ENCODE measurements at places on chromosomes 12 and 14.

DNA sequence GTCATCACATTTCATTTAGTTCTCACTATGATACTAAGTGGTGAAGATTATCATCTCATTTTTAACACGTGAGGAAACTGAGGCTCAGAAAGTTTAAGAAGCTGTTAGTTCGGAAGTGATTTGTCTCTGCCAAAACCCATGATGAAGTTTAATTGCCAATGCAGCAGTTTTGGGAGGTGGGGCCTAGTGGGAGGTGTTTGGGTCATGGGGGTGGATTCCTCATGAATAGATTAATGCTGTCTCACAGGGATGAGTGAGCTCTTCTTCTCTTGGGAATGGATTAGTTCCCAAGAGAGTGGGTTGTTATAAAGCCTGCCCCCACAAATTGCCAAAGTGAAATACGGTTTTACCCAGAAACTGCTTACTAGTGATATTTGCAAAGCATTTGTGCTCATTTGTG, 91.5 kb upstream of the IGF1 start:
- no peak for DNase-seq

GRCh38 chr14:32602699-32603098, 273.6 kb downstream of the AKAP6 start:
- no peak for DNase-seq

DNA sequence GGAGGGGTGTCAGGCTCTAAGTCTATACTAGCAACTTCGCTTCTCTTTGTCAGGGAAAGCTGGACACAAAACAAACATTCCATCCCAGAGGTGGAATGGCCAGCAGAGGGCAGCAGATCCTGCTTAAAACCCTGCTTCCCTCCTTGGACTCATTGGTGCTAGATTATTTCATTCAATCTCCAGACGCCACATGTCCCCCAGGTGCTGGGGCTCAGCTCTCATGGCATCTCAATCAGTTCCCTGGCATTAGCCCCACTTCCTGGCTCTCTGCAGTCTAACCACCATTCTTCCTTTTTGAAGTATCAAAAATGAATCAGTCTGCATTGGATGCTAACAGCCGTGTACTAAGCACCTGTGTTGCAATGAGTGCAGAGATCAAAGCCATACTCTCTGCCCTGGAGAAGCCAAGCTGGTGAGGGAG, 8.1 kb upstream of the PPP1R1A start:
- DNase-seq, result no peak

DNA sequence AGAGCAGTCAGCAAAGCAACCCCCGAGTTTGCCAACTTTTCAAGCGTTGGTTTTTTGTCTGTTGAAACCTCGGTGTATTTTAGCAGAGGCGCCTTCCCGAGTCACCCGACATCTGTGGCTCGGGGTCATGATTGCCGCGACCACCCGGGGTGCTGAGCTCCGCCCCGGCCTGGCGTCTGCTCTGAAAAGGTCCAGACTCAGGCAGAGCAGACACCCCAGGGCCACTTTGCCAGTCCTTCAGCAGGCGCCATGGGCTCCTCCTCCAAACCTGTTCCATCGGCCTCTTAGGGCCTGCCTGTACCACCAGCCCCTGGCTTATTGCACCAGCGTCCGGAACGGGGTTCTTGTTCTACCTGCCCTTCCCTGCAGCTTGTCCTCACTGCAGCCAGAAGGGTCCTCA, 19.1 kb downstream of the ANKRD9 start:
- no peak for DNase-seq

DNA sequence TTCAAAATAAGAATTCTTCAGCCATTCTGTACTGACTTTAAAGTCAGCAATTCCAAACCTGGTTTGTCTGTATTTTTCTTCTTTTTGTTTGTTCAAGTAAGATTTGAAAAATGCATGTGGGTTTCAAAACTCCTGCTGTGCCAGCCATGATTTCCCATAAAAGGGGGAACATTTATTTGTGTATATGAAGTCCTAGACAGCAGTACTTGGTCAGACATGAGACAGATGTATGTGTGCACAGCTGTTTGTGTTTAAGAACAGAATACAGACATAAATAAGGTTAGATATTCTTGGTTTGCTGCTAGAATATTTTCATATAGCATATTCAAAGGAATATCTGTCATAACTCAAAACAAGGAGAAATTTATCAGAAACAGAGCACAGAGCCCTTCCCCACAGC, 236.0 kb downstream of the ADAMTS20 start:
- DNase-seq, result no peak

- no peak for DNase-seq
Observed at GRCh38 chr14:101354726-101355125, 206.6 kb upstream of the DIO3 start.

DNA sequence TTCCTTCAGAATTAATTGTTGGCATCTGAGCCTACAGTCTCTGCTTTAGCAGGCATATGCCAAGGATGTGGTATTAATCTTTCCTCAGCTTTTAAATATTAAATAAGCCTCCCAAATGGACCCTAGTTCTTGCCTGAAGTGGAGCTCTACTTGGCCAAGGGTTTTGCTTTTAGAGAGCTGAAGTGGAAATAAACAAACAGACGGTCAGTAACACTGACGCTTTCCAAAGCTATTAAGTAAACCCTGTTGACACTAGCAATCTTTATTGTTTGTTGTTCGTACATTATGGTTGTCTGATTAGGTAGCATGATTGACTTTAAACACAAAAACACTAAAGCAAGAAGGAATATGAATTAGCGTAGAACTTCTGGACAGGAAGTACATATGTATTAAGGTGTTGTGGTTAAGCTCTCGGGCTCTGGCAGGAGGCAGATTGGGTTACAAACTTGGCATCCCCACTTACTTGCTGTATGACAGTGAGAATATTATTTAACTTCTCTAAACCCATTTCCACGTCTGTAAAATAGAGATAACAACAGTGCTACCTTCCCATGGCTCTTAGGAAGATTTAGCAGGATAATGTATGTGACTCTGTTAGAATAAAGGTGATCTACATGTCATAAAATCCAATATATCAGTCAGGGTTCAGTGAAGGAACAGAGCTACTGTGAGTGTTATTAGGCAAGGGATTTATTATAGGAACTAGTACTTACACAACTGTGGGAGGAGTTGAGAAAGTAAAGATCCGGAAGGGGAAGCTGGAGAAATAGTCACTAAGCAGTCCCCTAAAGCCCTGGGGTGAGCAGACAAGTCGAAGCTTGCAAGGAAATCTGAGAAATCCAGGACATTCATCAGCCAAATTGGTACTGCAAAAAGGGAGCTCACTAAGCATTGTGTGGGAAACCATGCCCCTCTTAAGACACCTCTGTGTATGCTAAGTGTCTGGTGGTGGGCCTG, 92.2 kb upstream of the ATF7IP start:
- DNase-seq, result no peak

DNA sequence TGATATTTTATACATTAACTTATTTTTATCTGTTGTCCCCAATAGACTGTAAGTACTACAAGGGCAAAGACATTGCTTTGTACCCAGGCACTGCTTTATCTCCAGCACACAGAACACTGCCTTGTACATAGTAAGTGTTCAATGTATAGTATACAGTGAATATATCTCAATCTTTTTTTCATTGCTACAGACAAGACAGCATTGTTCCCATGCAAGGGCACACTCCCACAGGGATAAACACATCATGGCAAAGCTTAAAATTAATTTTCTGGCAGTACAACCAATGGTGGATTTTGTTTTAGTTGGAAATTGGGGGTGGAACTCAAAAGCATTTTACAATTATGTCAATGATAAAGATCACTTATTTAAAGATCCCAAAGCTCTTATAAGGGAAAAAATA, 112.3 kb upstream of the EEA1 start:
- DNase-seq, result no peak

DNA sequence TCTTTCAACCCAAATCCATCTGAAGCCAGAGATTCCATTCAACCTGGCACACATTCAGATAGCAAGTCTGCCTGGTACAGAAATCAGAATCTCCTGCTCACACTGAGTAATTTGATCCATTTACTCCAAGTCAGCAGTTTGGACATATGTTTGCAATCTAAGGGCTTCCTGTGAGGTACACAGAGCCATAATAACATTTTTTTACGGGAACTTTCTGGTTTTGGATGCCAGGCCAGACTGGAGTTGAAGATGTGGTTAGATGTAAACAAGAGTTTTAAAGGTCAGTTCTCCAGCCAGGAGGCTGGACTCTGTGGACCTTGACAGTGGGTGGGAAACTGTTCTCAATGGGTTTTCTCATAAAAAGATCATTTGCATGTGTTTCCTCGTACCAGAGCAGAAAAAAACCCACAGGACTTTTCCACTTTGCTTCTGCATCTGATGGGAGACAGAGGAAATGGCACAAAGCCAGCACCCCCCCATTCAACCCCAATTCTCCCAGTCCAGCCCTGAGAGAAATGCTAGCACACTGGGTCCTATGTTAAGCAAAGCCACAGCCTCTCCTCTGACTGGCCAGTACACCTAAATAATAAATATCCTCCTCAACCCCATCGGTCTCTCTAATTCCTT, 17.7 kb upstream of the TSPAN11 start:
- DNase-seq, result no peak

DNA sequence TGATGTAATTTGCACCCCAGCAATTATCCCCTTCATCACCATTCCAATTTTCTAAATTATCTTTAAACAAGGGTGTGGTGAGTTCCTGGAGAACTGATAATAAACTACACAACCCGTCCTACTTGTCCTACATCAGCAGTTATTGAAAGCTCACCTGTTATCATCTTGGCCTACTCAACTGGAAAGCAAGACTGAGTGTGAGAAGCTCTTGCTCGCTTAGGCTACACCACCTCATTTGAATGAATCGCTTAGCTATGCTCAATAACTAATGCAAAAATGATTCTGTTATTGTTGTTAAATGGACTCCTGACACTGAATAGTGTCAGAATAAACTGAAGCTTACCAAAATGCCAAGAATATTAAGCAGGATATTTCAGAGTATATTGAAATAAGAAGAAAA, 115.4 kb upstream of the BTG1 start:
- no peak for DNase-seq

DNA sequence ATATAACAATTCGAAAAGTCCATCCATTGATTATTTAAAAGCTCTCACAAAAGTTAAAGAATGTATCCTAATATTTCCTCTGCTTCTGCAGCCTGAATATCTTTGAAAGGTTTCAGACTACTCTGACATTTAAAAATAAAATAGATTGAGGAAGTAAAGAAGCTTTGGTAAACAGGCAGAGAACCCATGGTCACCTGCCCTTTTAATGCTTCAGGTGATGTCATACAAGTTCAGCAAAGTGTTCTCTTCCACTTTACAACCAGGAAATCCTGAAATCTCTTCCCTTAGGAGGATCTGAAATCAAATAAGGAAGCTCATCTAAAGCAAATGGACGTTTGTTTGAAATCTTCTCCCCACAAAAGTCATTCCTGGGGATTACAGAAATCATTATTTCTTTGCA, 322.4 kb downstream of the PDZRN4 start:
- DNase-seq, result no peak

DNA sequence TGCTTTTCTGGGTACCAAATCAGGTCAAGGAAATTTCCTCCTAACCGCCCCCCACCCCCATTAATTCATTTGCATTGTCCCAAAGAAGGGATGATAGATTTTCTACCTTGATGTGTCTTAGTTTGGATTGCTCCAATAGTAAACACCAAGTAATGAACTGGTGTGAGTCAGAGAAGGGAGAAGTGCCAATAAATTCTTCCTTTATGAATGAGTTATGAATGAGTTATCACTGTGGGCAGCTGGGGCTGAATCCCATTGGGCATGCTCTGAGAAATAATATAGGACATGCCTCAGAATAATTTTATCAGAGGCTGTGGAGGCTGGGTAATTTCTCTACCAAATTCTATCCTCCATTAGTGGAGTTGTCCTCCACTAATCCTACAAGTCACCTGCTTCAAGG, 277.9 kb upstream of the FLRT2 start:
- DNase-seq, result no peak

DNA sequence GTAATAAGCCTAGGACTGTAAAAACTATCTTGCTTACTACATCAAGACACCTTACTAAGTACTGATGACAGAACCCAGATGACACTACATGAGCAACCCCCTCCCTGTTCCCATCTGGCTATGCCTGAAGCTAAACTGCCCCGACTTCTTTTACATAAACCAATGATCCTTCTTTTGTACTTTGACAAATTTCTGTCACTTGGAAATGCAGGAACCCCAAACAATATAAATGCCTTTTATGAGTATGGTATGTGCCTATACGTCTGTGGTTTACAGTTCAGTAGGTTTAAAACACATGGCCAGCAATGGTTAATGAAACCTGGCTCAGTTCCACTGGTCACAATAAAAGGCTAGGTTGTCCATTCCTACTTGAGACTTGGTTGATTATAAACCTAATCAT, 6.1 kb downstream of the SYCP3 start:
- no peak for DNase-seq

DNA sequence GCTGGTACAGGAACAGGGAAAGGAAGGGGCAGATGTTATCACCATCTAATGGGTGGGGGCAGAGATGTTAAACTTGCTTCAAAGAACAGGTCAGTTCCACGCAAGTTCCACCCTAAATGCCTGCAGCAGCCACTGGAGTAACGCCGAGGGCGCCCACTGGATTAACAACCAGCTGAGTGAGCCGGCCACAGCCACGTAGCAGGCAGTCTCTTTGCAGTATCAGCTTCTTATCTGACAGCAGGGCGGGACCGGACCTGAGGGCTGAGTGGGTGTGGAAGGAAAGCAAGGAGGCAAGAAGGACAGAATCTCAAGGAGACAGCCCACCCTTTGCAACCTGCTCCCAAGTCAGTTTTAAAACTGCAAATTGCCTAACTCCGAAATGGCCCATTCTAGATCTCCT, 38.4 kb upstream of the FOXN3 start:
- no peak for DNase-seq

GRCh38 chr14:24113379-24113800, 1.2 kb upstream of the DCAF11 start:
- DNase-seq, result no peak
